Brain pericyte (primary cell): ENCODE measurements at places on chromosomes 2 and 18.

DNA sequence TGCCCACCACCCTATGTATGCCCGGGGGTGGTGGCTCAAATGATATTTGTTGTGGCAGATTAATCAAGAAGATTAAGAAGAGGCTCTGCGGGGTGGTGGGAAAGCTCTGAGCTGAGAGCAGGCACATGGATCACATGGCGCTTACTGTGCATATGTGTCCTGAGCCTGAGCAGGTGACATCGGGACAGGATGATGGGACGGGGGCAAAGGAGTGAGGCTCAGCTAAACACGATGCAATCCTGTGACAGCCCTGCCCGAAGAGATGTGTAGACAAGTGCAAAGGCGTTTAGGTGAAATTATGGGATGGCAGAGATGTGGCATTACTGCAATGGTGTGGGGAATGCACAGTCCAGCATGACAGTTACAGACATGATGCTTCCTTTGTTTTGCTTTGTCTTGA, 6.0 kb downstream of the LRRC30 start:
- no peak for DNase-seq

GRCh38 chr18:49752095-49752457, 61.3 kb downstream of the ACAA2 start:
- DNase-seq = no peak

DNA sequence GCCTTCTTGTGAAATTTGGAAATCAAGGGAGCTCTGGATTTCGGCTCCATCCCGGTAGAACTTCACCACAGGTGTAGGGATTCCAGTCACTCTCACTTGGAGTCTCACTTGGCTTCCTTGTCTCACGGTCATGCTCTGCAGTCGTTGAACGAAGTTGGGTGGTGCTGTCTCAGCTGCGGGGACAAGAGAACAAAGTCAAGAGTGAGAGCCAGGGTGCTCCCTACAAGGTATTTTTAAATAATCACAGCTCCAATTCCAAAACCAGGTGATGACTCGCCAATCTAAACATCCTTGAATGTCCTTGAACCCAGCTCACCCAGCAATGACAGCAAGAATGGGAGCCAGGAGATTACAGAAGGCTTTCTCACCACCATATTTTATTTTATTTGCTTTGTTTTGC, 6.7 kb downstream of the TTN start:
- no peak for DNase-seq

GRCh38 chr18:35242426-35242825, 1.6 kb downstream of the ZNF397 start:
- no peak for DNase-seq

GRCh38 chr2:238053191-238053776, 7.5 kb upstream of the SCLY start:
- no peak for DNase-seq

GRCh38 chr18:13542520-13542847, 183.9 kb downstream of the FAM210A start:
- DNase-seq = no peak

DNA sequence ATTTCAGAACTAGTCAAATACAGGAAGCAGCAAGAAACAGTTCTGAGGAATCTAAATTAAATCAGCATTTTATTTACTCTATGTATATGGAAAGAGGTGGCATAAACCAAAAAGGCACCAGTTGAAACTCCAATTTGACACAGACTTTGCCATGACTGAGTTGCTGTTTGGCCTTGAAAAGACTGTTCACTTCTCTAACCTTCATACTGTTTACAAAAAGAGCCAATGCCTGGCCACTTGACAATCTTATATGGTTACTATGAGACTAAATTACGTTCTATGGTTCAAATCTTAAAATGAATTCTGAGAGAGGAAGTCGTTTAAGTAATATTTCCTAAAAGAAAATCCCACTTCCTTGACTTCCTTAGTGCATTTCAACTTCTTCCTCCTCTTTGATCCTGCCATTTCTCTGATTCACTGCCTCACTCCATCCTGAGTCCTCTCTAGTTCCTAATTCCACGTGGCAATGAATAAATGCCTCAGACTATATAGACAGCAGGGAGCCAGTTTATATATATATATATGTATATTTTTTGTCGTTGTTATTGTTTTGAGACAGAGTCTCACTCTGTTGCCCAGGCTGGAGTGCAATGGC, 13.2 kb downstream of the CEP76 start:
- no peak for DNase-seq

GRCh38 chr2:50596515-50596914, 435.4 kb downstream of the NRXN1 start:
- no peak for DNase-seq

- DNase-seq = no peak
Observed at GRCh38 chr2:69535817-69536241, 98.6 kb upstream of the NFU1 start.

GRCh38 chr18:49619801-49620200, 57.9 kb downstream of the LIPG start:
- DNase-seq = no peak

DNA sequence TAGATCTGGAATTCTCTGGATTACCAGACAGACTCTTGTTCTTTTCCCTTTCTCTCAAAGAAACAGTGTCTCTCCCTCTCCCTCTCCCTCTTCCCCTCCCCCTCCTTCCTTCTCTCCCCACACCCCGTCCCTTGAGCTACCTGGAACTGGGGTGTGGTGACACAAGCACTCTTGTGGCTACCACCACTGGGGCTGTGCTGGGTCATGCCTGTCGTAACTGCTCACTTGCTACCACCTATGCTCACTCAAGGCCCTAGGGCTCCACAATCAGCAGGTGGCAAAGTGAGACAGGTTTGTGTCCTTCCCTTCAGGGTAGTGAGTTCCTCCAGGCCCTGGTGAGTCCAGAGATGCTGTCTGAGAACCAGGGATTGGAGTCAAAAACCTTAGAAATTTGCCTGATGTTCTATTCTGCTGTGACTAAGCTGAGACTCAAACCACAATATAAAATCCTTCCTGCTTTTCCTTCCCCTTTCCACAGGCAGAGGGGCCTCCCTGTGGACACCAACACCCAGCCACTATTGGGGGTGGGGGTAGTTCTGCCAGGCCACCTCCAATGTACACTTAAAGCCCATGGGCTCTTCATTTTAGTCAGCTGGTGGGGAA, 70.8 kb downstream of the OXER1 start:
- DNase-seq = no peak

GRCh38 chr2:101123795-101124471, 27.2 kb downstream of the TBC1D8 start:
- no peak for DNase-seq

- DNase-seq = no peak
Observed at GRCh38 chr2:70515938-70516337, 37.7 kb downstream of the TGFA start.

DNA sequence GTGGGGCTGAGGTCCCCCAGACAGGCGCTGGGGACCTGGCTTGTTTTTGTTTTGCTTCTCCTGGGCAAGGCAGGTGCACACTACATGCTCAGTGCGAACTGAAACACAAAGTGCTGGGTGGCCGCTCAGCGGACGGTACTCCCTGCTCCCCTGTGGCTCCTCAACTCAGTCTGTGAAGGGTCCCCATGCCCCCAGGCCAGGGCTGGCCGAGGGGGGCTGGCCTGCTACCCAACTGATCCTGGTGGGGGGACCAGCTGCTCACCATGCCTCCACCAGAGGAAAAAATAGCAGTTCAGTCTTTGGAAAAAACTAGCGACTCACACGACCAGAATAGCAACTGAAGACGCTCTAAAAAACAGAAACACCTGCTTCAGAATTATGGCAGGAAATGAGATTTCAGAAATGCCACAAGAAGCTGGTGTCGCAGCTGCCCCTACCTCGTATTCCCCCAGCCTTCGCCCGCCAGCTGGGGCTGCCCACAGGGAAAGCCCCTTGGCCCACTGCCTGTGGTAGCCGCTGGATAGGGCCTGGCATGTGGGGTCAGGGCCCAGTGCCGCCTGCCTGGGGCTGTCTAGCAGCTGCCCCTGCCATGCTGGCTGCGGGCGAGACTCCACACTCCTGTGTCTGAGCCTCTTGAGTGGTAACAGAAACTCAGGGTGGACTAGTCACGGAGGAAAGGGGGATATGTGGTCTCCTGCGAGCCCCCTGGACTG, 43.7 kb downstream of the MEX3C start:
- no peak for DNase-seq

DNA sequence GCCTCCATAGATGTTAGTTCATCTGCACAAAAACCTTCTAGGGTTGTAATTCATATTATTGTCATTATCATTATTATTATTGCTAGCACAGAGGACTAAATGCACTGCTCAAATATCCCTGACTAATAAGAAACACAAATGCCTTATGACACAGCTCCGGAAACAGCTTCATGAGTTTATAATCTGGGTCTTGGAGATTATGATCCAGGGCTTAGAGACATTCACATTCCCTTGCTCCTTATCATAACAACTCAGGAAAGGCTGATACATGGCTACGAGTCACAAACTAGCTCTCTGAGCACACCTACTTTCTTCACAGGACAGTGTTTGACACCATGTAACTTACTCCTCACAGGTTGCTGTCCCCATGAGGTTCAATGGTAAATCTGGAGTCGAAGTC, 102.2 kb upstream of the TTC39C start:
- DNase-seq = no peak

- DNase-seq = no peak
Observed at GRCh38 chr2:152396051-152396511, 61.1 kb downstream of the FMNL2 start.

DNA sequence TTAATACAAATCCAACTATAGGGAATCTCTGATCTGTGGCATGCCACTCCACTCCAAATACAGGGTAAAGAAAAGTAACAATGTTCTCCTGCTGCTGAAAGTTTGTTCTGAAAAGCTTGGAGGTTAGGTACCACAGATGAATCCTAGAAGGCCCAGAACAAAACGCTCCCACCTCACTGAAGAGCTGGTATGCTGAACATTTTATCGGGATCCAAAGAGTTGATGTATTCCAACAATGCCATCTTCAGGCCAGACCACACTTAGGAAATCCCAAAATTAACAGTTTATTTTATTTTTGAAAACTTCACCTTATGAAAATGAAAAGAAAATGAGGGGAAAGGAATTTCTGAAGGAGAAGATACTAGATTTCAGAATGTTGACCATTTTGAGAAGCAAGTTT, 145.1 kb upstream of the CDH19 start:
- no peak for DNase-seq

- no peak for DNase-seq
Observed at GRCh38 chr18:4755848-4756247, 300.7 kb upstream of the DLGAP1 start.

DNA sequence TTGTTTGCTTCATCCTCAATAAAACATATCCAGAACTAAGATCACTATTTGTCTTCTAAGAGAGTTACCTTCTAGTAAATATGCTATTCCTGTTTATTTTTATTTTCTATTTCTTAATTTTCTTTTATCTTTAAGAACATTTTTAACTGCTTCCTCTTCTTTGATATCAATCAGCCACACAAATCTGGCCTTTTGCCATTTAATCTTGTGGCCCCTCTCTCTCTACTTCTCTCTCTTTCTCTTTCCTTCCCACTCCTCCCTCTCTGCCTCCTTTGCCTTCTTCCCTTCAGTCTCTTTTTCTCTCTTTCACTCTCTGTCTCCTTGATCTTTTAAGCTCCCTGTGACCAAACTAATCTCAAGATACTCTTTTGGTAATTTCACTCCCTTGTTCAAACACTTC, 108.4 kb downstream of the GRB14 start:
- DNase-seq = no peak

DNA sequence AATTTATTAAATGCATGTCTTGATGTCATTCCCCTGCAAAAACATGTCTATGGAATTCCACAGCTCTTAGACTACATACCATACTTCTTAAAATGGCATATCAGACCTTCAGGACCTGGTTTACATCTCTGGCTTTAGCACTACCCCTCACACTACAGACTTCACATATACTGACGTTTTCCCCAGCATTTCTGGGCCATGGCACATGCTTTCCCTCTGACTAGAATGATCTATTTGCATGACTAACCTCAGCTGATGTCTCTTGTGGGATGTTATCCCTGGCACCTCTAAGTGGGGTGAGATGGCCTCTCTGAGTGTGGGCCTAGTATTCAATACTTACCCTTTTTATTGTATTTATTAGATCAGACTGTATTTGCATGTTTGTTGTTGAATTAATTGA, 381.6 kb downstream of the ERBB4 start:
- no peak for DNase-seq
